ENCODE measurements at places on chromosomes 5 and 9.

GRCh38 chr5:151523335-151523734 is 67.8 kb downstream of the FAT2 start:
- no peak for DNase-seq

GRCh38 chr5:32646061-32646969 is 61.0 kb downstream of the SUB1 start:
- no peak for DNase-seq

GRCh38 chr5:43137326-43137725 is 16.6 kb downstream of the ZNF131 start:
- DNase-seq, result no peak

GRCh38 chr5:101153526-101153925 is 250.4 kb upstream of the ST8SIA4 start:
- no peak for DNase-seq

- DNase-seq, result no peak
Measured at GRCh38 chr9:1184146-1184545, 134.0 kb downstream of the DMRT2 start.

DNA sequence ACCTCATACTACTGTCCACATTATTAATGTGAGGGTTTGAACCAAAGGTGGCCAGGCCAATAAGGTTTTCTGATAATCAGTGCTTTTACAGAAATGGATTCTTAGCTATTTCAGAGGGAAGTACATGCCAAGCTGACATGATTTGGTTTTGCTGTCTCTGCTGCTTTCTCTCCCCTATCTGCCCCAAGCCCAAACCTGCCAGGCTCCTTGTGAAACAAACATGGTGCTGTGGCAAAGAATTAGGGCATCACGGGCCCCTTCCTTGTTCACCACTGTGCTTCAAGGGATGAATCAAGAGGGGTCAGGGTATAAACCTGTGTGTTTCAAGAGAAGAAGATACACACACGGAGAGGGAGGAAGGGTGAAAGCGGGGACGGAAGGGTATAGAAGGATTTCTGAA is 41.3 kb upstream of the SMU1 start:
- no peak for DNase-seq
